Activated naive CD8-positive, alpha-beta T cell treated with anti-CD3 and anti-CD28 coated beads for 36 hours (primary cell): ENCODE measurements at places on chromosomes 16 and 17. TPM values are rescaled to one million over a fixed set of nuclear protein-coding genes. Genes with fewer than 3 reads are reported as not detected.

DNA sequence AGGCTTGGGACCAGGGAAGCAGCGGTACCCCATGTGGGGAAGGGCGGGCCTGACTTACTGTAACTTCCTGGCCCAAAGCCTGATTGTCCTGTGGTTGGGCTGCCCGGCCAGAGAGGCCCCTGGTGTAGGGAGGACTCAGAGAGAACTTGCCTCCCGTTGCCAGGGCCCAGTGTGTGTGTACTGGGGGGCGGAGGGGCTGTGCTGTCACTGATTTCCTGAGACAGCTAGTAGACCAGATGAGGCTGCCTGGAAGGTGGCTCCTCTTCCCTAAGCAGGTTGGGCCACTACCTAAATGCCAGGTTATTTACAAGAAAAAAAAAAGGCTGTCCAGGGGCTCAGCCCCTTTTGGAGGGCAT, 16.7 kb downstream of the SOCS3 start:
- H3K4me1 ChIP-seq, result peaks cover 45% of the 10 kb centered on the region
- H3K27ac ChIP-seq, result peak overlapping the region; percentile 84
- no peaks in the 10 kb centered on the region for H3K27me3 ChIP-seq

KRTAP4-1 gene
- total RNA-seq, result not detected

DNA sequence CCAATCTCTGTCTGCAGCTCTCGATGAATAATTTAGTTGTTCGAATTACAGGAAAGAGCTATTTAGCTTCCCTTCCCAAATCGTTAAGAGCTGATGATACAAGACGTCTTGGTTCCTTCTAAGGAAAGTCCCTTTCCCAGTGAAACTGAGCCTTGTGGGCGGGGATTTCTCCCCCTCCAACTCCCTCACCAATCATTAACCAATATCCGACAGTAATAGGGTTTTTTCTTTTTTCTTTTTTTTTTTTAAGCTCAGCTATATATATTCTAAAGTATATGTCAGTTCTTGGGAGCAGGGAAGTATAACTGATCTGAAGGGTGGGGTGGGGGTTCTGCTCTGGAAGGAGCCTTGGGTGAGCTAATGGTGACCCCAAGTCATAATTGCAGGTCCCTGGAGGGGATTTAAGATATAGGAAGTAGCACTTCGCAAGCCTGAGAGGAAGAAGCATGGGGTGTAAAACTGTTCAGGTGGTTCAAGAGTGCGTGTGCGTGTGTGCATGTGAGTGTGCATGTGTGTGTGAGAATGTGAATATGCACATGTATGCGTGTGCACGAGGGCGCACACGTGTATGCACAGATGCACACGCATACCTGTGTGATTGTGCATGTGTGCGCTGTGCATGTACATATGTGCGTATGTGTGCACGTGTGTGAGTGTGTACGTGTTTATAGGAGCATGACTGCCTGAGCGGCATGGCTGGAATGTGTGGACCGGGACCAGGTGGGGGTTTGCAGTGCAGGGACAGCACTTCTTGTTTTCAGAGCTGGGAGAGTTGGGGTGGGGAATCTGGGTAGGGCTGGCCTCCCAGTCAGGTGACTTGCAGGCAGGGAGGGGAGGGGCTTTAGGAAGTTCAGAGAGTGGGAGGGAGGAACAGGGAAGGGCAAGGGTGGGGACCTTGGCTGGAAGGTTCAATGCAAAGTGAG, 42.7 kb downstream of the SOCS3 start:
- H3K27ac ChIP-seq, result peak overlapping the region; percentile 69
- no peaks in the 10 kb centered on the region for H3K36me3 ChIP-seq
- H3K4me3 ChIP-seq, result peak overlapping the region; percentile 11
- peaks cover 35% of the 10 kb centered on the region for H3K4me1 ChIP-seq
- DNase-seq, result no peak

- peaks cover 19% of the 10 kb centered on the region for H3K36me3 ChIP-seq
- no peak overlapping the region for H3K4me3 ChIP-seq
- DNase-seq, result no peak
- peaks cover 2% of the 10 kb centered on the region for H3K4me1 ChIP-seq
- no peak overlapping the region for H3K27ac ChIP-seq
These were observed 38.5 kb upstream of the MTSS2 start for GRCh38 chr16:70724146-70725023.

- no peak overlapping the region for H3K27ac ChIP-seq
- H3K36me3 ChIP-seq, result peaks cover 3% of the 10 kb centered on the region
- no peak for DNase-seq
- no peak overlapping the region for H3K4me3 ChIP-seq
These were observed 8.0 kb downstream of the TBC1D24 start for GRCh38 chr16:2482708-2483534.

DNA sequence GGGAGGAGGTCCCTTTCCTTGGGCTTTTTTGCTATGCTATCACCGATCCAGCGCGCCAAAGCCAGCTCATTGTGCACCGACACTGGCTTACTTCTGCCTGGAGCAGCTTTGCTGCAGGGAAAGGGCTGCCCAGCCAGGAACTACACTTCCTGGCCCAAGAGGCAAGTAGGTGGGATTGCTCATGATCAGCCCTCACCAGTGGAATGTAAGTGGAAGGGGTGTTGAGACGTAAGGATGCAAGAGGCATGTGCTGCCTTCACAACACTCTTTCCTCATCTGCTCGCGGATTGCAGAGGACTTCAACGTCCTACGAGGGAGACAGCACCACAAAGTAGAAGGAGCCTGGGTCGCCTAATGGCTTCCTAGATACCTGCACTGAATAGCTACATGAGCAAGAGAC, 104.3 kb upstream of the FOXF1 start:
- no peak overlapping the region for H3K27ac ChIP-seq
- no peak for DNase-seq
- H3K4me1 ChIP-seq, result no peaks in the 10 kb centered on the region
- no peaks in the 10 kb centered on the region for H3K36me3 ChIP-seq

- no peak overlapping the region for H3K4me3 ChIP-seq
- H3K27me3 ChIP-seq, result no peaks in the 10 kb centered on the region
These were observed 75.7 kb upstream of the DNAH17 start for GRCh38 chr17:78652913-78653312.

- no peak overlapping the region for H3K27ac ChIP-seq
- peak; percentile 61 for DNase-seq
- H3K4me3 ChIP-seq, result no peak overlapping the region
- H3K4me1 ChIP-seq, result no peaks in the 10 kb centered on the region
- no peaks in the 10 kb centered on the region for H3K27me3 ChIP-seq
- H3K36me3 ChIP-seq, result no peaks in the 10 kb centered on the region
These were observed 38.3 kb downstream of the ABCC12 start for GRCh38 chr16:48117217-48118105.

DNA sequence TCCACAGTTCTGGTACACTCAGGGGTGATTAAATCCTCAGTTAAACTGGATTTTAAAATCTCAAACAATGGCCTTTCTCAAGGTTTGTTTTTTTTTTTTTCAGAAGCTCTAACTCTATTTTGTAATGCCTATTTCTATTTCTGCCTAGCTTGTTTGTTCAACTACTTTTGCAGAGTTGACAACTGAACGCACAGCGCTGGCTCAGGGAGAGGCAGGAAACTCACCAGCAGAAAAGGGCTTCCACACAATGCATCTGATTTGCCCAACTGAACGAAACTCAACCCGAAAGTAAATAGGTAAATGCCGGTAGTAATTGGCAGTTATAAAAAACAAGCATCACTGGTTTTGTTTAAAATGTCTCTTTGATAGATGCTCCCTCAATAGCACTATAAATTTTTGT, 52.7 kb upstream of the CNEP1R1 start:
- peaks cover 32% of the 10 kb centered on the region for H3K27me3 ChIP-seq
- H3K4me3 ChIP-seq, result no peak overlapping the region
- no peaks in the 10 kb centered on the region for H3K4me1 ChIP-seq
- DNase-seq, result no peak

ALOXE3 gene
- 0.10 TPM for total RNA-seq

COPRS gene
- total RNA-seq, result 69.8 TPM

ABCA8 gene
- total RNA-seq, result not detected

GRCh38 chr17:422196-422930, 69.8 kb upstream of the RPH3AL start:
- no peak for DNase-seq
- H3K27ac ChIP-seq, result no peak overlapping the region
- H3K27me3 ChIP-seq, result no peaks in the 10 kb centered on the region
- peaks cover 38% of the 10 kb centered on the region for H3K4me1 ChIP-seq
- H3K4me3 ChIP-seq, result no peak overlapping the region
- no peaks in the 10 kb centered on the region for H3K36me3 ChIP-seq
